ENCODE measurements at places on chromosomes 2 and 18.

- no peak for DNase-seq
These were observed 81.7 kb downstream of the SDC1 start for GRCh38 chr2:20143263-20143662.

GRCh38 chr2:64262816-64263215 is 118.6 kb upstream of the PELI1 start:
- DNase-seq = no peak

DNA sequence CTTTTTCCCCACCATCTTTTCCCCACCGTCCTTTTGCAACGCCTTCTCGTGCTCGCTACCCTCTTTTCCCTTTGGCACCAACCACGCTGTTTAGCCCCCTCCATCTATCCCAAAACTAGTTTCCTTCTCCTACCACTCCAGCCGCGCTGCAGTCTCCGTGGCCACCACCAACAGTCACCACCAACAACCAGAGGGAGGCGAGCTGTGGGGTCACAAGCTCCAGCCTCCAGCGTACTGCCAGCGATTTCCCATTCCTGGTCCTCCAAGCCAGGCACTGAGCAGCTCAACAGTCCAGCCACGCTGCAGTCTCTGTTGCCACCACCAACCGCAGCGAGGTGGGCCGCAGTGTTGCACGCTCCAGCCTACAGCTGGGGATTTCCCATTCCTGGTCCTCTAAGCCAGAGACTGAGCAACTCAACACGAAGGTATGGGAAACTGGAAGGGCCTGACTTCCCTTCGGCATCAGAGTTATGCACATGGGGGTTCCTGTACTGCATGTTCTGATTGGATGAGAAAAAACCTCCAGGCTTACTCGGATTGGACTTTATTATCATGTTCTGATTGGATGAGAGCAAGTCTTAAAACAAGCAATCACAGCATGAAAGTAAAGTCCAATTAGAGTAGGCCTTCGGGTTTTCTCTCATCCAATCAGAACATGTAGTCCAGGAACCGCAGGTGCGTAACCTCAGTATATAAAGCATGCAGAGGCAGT is 42.3 kb upstream of the IMP4 start:
- DNase-seq = no peak

GRCh38 chr2:10584242-10584753 is 105.5 kb downstream of the NOL10 start:
- DNase-seq = no peak

DNA sequence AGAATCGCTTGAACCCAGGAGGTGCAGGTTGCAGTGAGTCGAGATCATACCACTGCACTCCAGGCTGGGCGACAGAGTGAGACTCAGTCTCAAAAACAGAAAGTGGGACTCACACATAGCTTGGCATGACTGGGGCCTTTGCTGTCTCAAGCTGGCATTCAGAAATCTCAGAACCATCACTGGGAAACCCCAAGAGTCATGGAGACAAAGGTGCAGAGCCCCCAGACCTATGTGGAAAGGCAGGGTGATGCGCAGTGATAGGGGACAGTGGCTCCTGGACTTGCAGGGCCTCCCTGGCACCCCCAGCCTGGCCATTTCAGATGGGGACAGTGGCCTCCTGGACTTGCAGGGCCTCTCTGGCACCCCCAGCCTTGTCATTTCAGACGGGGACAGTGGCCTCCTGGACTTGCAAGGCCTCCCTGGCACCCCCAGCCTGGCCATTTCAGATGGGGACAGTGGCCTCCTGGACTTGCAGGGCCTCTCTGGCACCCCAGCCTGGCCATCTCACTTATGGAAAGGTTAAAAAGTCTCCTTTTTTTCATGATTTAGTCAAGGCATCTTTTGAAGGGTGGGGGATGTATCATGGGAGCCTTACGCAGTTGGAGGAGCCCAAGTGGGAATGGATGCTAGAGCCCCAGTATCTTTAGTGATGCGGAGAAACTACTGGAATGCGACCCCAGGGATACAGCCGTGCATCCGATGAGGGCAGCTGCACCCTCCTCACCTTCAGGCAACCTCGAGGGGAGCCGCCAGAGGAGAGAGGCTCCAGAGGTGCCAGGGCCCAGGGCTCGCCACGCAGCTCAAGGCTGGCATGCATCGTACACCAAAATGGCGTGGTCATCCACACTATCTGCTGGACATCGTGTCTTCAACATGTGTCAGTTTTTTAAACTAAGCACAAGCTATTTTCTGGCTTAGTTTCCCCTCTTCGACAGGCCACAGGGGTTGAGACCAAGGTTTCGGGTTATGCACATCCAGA is 30.5 kb downstream of the ZNF516 start:
- DNase-seq = no peak

- no peak for DNase-seq
These were observed 44.9 kb downstream of the HPCAL1 start for GRCh38 chr2:10347562-10347948.

GRCh38 chr2:10932345-10933151 is 20.8 kb downstream of the KCNF1 start:
- no peak for DNase-seq

DNA sequence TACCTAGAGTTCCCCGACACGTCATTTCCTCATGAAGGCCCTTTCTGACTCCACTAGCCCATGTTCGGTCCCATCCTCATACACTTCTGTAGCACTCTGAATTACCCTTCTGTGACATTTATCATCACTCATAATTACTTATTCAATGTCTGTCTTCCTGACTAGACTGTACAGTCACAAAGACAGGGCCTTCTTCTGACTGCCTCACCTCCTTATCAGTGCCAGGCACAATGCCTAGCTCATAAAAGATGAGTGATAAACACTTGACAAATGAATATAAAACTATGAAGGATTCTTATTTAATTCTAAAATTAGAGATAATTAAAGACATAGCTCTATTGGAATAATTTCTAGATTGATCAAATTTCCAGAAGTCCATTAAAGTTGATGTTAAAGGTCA is 1.4 kb upstream of the UBXN4 start:
- no peak for DNase-seq

GRCh38 chr2:72972352-72973136 is 55.2 kb downstream of the EMX1 start:
- DNase-seq = no peak

DNA sequence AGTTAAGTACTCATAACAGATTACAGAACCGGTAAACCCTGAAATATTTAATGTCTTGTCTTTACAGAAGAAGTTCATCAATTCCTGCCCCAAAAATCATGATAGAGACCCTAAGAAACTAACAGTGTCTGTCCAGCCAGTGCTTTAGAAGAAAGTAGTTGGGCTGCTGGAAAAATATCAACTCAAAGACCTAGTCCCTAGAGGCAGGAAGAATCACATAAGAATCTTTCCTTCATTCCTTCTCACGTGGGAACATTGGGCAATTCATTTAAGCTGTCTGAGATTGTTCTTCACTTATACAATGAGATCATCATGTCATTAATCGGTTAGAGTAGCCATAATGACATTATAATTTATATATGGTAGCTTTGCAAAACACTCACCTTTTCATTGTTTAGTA is 156.4 kb downstream of the CCBE1 start:
- DNase-seq = no peak

- no peak for DNase-seq
These were observed 8.0 kb downstream of the MRPL33 start for GRCh38 chr2:27779417-27780055.

- DNase-seq = no peak
These were observed 56.2 kb downstream of the ZCCHC2 start for GRCh38 chr18:62578980-62579511.

DNA sequence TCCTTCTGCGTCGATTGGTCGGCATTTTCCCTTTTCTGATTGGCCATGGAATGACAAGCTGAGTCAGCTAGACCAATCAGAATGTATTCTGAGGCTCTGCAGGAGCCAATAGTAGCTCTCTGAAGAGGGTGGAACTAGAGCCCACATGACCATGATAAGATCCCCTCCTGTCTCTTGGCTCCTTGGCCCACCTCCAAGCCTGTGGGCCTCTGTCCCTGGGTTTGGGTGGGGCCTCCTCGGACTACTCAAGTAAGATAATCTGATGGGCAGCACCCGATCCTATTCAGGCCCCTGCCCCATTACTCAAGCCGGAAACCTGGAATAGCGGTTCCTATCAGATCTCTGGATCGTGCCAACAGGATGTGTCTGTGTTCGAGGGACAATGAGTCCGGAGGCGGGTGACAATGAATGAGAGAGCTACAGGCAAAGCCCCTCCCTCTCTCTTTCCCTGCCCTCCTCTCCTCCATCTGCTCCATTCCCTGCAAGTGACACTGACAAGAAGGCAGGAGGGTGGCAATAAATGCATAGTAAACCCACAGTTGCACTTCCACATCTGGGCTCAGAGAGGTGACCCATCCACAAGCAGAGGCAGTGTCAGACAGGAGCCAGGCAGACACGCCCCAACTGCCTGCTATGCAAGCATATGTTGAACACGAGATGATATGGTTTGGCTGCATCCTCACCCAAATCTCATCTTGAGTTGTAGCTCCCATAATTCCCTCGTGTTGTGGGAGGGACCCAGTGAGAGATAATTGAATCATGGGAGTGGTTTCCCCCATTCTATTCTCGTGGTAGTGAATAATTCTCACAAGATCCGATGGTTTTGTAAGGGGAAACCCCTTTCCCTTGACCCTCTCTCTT is 114.7 kb downstream of the TNS1 start:
- DNase-seq = no peak

GRCh38 chr2:231531883-231532755 is 1.9 kb upstream of the NMUR1 start:
- DNase-seq = no peak

DNA sequence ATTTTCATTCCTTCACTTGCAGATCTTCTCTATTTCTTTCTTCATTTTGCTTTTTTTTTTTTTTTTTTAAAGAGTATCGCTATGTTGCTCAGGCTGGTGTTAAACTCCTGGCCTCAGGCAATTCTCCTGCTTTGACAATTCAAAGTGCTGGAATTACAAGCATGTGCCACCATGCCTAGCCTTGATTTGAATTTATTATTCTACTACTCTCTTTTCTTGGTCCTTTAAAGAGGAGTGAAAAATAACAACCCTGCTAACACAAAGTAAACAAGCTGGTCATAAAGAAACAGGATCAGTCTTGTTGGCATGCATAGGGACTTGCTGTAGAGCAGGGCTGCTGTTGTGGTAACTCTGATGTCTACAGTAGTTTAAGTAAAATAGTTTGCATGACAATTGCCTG is 1615.3 kb upstream of the ZEB2 start:
- DNase-seq = no peak

GRCh38 chr2:46117379-46117778 is 179.8 kb upstream of the EPAS1 start:
- no peak for DNase-seq

- DNase-seq = no peak
These were observed 4.1 kb downstream of the DSG3 start for GRCh38 chr18:31451625-31452024.

GRCh38 chr18:3323900-3324299 is 62.0 kb downstream of the MYL12B start:
- peak; percentile 15 for DNase-seq

DNA sequence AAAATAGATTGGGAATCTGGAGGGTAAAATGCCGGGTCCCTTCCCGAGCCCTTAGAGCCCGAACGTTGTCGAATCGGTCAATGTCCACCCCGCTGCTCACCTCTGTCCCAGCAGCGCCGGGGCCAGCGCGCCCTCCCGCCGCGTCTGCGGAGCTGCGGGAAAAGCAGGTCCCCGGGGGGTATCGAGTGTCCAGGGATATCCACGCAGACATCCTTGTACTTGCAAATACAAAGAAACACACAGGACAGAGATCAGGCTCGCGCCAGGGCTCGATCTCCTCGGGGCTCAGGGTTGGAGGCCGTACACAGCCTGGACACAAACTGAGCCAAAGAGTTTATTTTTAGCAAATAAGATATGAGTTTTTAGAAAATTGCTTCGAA is 2.3 kb upstream of the GATA6 start:
- no peak for DNase-seq
